ENCODE measurements at places on chromosomes 16 and 17. TPM values are rescaled to one million over a fixed set of nuclear protein-coding genes. Genes with fewer than 3 reads are reported as not detected.

Gene ORMDL3
- 40.4 TPM for polyA plus RNA-seq

Gene CSH1
- not detected for polyA plus RNA-seq

Gene ZNF469
- 2.7 TPM for polyA plus RNA-seq

Gene VAMP2
- 65.8 TPM for polyA plus RNA-seq

Gene KRTAP4-3
- polyA plus RNA-seq = not detected

Gene GRAP
- polyA plus RNA-seq = 8.4 TPM

Gene MARCHF10
- 0.64 TPM for polyA plus RNA-seq

- DNase-seq = peak; percentile 85
These were observed at the start of gene PAQR4 for GRCh38 chr16:2968738-2969544. Gene PAQR4 (plus strand): TSS chr16:2969348. CDS start chr16:2969675, 327 bp downstream.

DNA sequence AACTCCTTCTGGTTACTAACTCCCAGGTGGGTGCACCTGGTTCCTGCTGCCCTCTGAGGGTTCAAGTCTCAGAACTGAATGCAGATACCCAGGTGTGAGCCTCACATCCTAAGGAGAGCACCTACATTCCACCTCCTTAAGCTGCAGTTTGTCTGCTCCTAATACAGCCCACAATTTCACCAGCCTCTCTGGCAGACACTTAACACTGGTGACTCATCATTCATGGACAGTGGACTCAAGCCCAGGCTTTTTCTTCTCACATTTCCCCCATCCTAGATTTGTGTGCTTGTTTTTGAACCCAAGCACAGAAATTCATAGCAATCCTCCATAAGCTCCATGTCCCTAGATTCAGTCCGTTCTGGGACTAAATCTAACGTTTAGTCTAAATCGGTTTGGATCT is 7.0 kb upstream of the MAF start:
- peak; percentile 35 for DNase-seq

GRCh38 chr17:62678214-62678919 is 50.9 kb downstream of the MRC2 start:
- no peak for DNase-seq

- peak; percentile 86 for DNase-seq
These were observed at the start of gene SP6 for GRCh38 chr17:47850692-47851573. Gene SP6 (minus strand): TSS chr17:47851163. CDS start chr17:47848429, 2,734 bp downstream.

DNA sequence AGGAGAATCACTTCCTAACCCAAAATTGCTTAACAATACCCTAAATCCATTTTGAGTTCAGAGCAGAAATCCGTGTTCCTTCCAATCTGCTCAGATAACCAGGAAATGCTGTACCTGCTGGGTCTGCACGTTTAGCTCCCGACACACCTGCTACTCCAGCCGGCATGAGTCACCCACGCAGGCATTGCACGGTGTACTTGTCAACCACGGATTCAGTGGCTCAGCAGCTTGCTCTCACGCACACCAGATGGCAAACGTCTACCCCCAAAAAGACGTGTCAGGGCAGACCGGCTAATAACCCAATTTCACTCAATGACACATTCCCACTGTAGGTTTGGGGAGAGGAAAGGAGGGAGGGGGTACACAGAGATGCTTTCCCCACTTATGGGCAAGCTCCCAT is 468.1 kb downstream of the SOX9 start:
- DNase-seq = no peak

DNA sequence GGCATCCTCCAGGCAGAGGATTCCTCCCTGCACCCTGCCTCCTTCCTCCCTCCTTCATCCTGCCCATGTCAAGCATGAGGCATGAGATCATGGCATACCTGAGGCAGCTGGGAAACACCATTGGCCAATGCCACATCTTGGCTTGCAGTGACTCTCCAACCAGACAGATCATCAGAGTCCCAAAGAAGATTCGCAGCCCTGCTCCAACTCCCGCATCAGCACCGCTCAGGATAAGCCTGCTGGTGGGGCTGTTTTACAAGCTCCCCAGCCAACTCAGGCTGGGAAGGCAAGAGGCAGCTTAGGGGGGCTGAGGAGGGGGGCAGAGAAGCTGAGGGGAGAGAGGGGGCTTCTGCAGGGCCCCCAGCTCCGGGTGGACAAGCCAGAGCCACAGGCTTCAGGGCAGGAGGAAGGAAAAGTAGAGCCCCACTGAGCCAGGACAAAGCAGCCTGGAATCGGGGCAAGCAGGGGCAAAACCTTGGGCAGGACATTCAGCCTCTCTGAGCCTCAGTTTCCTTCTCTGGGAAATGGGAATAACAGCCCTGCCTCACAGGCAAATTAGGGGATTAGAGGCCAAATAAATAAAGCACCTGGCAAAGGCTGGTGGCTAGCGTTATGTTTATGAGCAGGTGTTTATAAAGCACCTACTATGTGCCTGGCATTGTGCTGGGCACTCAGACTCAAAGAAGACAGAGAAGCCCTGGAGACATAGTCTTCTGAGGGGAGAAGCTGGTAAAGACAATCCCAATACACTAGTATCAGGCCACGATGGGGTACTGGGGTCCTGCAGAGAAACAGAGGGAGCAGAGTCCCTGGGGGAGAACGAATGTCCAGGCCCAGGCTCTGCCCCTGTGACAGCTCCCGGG is 88.1 kb downstream of the GOSR1 start:
- DNase-seq = no peak

- no peak for DNase-seq
These were observed 18.1 kb downstream of the SLC7A5 start for GRCh38 chr16:87851141-87851587.

DNA sequence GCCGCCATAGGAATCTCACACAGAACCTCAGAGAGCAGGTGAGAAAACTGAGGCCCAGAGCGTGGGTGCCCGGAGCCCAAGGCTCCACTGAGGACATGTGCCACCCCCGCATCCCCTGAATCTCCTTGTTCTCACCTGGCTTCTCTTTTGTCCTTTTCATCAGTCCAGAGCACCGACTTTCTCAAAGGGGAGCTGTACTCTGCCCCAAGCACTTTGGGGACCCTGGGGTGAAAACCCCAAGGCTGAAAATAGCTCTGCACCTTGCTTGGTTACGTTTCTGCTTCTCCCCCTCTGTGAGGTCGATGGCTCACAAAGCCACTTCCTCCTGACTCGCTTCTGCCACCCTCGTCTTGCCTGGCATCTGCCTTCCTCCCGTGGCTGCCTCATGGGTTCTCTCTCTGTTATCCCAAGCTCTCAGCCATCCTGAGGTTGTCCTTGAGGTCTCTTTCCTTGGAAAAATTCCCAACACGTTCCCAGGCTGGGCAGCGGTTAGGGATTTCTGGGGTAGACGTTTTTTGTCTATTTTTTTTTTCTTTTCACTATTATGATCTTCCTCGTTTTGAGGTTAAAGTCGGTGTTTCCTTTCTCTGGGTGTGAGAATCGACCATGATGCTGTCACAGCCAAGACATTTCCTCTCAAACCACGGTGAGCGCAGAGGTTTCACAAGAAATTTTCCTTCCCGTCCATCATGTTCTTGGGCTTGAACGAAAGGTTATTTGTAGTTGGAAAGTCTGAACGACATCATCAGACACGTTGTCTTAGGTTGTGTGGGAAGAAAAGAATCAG is 37.2 kb downstream of the IRF8 start:
- DNase-seq = no peak

GRCh38 chr17:71522383-71522782 is 598.4 kb upstream of the SOX9 start:
- no peak for DNase-seq

GRCh38 chr16:10045947-10046346 is 136.3 kb downstream of the GRIN2A start:
- no peak for DNase-seq

GRCh38 chr16:16025214-16025968 is 76.0 kb downstream of the ABCC1 start:
- peak; percentile 51 for DNase-seq

DNA sequence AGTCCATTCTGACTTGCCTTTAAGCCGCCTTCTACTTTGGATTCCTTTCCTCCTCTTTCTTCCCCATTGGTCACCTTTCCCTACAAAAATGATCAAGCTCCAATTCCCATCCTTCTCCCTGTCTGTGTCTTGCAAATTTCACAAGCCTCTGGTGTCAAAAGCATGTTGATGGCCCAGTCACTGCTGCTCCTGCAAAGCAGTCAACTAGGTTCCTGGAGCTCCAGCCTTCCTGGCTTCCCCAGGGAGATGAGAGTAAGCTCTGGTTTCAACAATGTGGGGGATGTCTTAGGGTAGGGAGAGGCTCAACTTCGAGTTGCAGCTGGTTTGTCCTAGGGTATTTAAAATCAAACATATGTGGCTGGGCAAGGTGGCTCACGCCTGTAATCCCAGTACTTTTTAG is 36.1 kb upstream of the HELZ start:
- DNase-seq = no peak

DNA sequence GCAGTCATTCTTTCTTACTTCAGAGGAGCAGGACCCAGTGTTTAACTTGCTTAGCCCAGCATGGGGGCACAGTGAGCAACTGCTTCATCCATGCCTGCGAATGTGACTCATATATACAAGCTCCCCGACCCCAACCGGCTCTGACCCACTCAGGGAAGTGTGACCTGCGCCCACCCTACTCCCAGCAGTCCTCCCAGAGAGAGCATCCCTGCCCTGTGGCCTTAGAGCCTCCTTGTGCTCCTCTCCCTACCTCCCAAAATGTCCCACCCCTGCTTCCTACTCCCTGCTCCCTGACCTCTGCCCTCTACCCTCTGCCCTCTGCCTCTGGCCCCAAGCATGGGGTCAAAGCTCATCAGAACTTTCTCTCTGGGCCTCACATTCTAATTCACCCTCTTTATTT is 46.9 kb upstream of the DLX4 start:
- DNase-seq = no peak

GRCh38 chr17:69090365-69090764 is 29.6 kb upstream of the ABCA9 start:
- DNase-seq = no peak

DNA sequence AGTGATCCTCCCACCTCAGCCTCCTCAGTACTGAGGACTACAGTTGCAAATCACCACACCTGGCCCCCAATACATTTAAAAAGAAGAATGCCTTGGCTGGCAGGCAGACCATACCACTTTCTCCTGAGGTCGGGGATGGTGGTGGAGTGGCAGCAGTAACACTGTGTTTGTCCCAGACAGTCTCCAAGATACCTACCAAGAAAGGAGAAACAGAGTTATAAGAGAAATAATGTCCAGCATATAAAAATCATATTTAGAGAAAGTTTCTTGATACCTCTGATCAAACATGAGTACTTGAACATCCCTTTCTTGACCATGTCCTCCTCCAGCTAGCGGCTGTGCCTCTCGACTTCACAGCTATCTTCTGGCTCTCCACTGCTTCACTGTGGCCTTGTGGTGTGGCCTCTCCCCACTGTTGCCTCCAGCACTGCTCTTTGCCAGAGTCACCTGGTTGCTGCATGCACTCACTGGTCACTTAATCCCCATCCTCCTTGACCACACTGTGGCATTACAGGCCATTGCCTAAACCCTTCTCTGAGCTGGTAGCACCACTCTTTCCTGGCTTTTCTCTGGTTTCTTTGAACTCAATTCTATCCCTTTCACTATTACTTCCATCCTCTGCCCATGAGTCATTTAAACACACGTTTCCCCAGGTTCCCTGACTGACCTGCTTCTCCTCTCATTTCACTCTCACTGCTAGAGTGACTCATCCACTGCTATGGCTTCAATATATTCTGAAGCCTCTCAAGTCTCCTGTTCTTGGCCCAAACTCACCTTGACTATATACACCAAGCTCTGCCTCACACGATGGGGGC is 45.2 kb downstream of the XPO6 start:
- DNase-seq = no peak

DNA sequence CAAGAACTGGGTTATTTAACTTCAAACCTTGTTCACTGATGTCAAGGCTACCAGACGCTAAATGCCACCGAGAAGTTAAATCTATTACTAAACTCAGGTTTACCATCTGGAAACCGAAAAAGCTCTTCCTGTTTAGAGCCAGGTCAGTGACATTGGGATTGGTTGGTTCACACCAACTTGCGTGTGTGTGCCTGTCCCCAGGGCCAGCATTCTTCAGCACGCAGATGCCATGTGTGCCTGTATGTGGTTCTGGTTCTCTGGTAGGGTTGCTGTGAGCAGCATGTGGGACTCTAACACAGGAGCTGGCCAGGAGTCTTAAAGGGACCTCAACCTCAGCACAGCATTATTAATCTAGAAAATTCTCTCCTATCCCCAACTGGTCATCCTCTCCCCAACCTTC is 18.1 kb upstream of the TBX2 start:
- no peak for DNase-seq

- DNase-seq = no peak
These were observed 3.8 kb upstream of the C1QL1 start for GRCh38 chr17:44971776-44972483.

DNA sequence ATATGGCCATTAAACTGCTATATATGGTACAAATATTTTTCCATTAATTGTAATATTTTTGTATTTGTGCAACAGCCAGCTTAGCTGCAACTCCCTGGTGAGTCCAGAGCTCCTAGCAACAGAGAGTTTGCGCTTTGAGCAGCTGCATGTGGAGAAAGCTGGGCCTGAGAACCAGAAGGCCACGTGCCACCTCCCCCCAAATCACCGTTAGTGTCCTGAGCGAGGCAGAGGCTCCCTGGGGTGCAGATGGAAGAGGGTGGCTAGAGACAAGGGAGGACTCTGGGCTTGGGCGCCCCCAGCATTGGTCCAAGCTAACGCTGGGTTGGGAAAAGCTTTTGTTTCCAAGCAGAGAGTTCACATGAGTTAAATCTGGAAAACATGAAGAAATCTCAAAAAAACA is 41.6 kb downstream of the HSBP1 start:
- DNase-seq = no peak

- DNase-seq = no peak
These were observed 8.1 kb downstream of the AMZ2 start for GRCh38 chr17:68255731-68256538.

GRCh38 chr17:82871056-82871775 is 31.4 kb upstream of the ZNF750 start:
- no peak for DNase-seq

DNA sequence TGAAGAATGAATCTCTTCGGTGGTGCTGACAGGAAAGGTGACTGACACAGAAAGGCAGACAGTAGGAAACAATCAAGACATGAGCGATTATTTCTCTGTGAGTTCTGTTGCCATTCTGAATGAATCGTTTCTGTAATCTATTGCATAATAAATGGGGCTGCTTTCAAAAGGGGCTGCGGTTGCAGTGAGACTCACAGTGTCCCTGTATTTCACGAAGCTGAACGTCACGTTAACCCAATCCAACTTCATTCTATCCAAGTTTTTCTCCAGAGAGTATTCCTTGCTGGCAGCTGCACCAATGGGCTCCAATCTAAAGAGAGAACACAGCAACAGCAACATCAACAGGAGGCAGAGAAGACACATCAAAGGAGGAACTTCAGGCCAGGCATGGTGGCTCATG is 75.4 kb downstream of the DNAH3 start:
- no peak for DNase-seq

- DNase-seq = no peak
These were observed 157.9 kb downstream of the IRX3 start for GRCh38 chr16:54128629-54129234.

GRCh38 chr17:56833057-56833808 is 487 bp downstream of the C17orf67 start:
- peak; percentile 47 for DNase-seq

DNA sequence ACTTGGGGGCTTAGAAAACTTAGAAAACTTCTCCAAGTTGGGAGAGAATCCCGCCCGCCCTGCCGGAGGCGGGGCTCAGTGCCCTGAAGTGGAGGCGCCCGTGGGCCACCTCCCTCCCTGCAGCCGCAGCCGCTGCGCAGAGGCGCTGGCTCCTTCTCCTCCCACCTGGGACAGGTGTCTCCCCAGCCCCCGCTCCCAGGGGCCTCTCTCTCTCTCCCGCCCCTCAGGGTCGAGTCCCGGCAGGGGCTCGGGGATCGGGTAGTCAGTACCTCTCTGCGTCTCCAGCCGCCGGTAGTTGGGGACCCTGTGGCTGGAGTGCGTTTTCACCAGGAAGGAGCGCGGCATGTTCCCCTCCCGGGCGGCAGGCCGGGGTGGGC is 257 bp downstream of the SNAI3 start:
- DNase-seq = no peak

All from adrenal gland (tissue), 19 donors.